Hematopoietic multipotent progenitor cell (in vitro differentiated cells): ENCODE measurements at places on chromosomes 6 and 20. TPM values are rescaled to one million over a fixed set of nuclear protein-coding genes. Genes with fewer than 3 reads are reported as not detected.

SYNDIG1 gene
- total RNA-seq, result under 0.01 TPM

TULP1 gene
- not detected for total RNA-seq

WFDC10B gene
- total RNA-seq, result not detected

C6orf15 gene
- not detected for total RNA-seq

SOBP gene
- under 0.01 TPM for total RNA-seq

CRIP3 gene
- 0.27 TPM for total RNA-seq

RBM24 gene
- under 0.01 TPM for total RNA-seq

TREML1 gene
- 1.1 TPM for total RNA-seq

AKAP12 gene
- 0.27 TPM for total RNA-seq

SLPI gene
- not detected for total RNA-seq

ZC3H12D gene
- 3.8 TPM for total RNA-seq

PCIF1 gene
- total RNA-seq, result 45.0 TPM

LZTS3 gene
- total RNA-seq, result 9.4 TPM

DNA sequence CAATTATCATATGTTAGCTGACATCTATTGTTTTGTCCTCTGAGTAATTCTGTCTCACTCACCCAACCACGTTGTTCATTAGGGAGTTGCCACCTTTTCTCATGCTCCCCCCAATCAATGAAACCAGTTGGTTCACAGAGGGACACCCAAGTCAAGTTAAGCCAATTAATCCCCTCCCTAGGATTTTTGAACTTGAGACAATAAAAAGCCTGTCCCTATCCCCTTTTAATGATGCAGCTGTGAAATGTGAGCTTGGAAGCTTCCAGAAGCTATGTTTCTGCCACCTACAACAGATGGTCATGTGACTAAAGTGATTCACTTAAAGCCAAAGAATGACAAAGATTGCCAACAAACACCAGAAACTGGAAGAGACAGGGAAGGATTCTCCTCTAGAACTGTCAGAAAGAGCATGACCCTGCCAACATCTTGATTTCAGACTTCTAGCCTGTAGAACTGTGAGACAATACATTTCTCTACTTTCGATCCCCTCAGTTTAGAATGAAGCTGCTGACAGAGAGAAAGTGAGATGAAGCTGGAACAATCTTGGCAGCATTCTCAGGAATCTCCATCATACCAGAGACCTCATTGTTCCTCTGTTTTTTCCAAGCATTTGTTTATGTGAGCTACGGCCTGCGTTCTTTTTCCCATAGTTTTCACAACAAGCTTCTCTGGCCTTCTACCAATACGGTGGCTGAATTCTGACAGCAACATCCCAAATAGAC, 57.8 kb upstream of the TPD52L1 start:
- DNase-seq, result no peak

DNA sequence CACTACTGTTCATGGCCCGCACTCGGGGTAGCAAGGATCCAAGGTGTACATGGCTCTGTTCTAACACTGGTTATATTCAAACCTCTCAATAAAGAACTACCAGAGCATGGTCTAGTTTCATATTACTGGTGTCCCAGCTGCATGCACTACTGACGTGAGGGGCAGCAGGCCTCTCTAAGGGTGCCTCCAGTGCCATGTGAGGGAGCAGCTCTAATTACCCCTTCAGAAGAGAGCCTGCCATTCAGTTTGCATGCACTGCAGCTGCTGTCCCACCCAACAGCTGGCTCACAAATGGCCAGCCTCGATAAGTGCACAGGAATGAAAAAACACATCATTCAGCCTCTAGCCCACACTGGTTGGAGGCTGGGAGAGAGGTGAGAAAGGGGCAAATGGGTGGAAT, 85.2 kb downstream of the SMLR1 start:
- DNase-seq, result no peak

DNA sequence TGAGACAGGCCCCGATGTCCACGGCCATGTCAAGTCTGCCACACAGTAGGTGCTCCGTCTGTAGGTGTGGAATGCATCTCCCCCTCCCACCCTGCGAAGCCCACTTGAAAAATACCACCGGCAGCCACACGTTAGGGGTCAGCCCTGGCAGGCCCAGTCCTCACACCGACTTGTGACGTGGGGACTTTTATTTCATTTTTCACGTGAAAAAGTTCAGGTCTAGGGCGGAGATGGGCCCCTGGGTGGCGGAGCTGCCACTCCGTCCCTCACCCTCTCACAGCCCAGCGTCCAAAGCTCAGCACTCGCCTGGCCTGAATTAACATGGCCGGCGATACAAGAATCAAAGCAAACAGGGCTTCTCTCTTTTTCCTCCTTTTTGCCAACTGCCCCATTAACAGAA, 3.8 kb upstream of the TUBB1 start:
- DNase-seq, result no peak

DNA sequence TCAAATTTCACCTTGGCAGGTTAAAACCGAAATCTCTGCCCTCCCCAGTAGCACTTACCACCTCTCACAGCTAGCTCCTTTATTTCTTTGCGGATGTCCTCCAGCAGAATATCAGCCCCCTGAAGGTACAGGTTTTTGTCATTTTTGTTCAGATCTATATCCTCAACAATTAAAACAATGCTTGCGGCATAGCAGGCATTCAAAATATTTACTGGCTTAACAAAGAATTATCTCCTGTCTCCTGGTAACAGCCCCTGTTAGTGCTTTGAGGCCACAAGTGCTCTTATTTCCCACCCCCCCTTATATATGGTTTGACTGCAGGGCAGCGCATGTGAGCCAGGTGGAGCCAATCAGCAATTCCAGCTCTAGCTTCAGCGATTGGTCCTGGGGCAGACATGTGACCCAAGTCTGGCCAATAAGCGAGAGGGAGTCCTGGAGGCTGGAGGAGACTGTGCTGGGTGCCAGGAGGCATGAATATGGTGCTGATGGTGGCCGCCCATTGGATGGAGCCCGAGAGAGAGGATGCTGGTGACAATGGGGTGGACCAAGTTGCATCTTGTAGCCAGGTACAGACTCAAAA, 21.0 kb downstream of the SULF2 start:
- DNase-seq, result no peak

DNA sequence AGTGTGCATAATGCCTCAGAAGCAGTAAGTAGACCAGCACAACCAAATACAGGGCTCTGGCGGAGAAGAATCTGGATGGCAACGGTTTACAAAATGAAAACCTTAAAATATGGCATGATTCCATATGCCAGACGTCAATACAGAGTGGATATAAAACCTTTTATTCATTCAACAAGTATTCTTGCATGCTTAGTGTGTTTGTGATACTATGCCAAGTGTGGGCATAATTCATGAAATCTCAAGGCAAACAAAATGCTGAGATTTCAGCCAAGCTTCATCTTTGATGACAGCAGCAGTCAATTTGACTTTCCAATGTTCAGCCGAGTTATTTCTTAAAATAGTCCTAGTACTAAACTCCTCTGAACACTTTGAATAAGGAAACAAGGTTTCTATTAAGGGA, 119.4 kb downstream of the CD24 start:
- no peak for DNase-seq

DNA sequence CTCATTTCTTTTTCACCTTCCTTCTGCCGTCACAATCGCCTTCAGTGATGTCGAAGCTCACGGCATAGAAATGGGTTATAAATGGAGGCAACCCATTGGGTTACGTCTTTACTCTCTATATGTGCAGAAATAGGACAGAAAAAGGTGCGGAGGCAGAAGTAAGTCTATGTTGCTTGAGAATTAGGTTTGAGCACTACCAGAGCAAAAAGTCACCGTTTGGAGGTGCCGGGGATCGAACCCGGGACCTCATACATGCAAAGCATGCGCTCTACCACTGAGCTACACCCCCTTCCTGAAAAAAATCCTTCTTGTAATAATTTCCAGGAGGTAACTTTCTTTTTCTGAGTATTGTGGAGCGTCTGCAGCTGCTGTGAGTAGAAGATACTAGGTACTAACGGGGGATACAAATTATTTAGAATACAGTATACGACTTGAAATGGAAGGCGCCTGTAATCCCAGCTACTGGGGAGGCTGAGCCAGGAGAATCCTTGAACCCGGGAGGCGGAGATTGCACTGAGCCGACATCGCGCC, 134.2 kb downstream of the TRIM27 start:
- peak; percentile 65 for DNase-seq

DNA sequence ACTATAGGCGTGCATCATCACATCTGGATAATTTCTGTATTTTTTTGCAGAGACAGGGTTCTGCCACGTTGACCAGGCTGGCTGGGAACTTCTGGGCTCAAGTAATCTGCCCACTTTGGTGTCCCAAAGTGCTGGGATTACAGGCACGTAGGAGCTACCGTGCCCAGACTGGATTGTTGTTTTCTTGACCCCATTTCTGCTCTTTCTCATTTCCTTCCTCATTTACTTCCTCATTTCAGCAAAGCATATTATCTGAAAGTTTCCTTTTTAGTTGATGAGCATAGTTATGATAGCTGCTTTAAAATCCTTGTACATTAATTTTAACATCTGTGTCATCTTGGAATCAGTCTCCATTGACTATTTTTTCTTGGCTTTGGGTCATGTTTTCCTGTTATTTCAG, 301.0 kb upstream of the RUNX2 start:
- no peak for DNase-seq

DNA sequence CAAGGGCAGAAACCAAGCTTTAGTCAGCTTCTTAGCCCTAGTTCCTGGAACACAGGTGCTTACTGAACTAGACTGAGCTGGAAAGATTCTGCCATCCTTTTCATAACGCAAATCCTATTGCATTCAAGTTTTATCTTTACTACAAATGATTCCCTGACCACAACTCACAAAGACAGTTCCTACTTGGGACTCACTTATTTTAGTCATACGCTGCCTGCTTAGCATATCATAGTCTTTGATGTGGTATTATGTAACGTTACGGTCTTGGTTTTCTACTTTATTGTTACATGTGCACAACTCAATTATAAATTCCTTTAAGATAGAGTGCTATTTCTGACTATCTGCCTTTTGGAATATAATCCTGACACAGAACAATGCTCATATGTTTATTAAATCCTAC, 59.1 kb downstream of the BLOC1S5 start:
- no peak for DNase-seq

GRCh38 chr20:49715466-49715865, 1.8 kb upstream of the B4GALT5 start:
- DNase-seq, result no peak

- DNase-seq, result peak; percentile 67
Measured at GRCh38 chr20:610130-611046, at the start of gene TCF15. Gene TCF15, minus strand, starts transcription at chr20:610309. Its CDS starts 72 bp downstream, at chr20:610237.

DNA sequence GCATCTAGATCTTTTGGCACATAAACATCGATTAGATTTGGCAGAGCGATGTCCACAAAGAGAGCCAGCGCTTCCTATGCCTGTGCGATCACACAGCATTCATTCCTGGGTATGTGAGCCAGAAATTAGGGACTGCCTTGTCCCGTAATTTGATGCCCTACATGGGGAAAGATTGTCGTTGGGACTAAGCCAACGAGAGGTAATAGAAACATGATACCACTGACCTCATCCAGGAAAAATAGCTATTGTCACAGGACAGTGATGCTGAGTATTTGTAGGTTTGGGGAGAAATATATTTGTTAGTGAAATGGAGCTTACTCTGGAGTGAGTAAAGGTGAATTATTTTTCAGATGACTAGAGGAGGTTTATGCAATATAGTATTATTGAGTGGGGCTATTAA, 154.0 kb downstream of the TSHZ2 start:
- DNase-seq, result no peak

DNA sequence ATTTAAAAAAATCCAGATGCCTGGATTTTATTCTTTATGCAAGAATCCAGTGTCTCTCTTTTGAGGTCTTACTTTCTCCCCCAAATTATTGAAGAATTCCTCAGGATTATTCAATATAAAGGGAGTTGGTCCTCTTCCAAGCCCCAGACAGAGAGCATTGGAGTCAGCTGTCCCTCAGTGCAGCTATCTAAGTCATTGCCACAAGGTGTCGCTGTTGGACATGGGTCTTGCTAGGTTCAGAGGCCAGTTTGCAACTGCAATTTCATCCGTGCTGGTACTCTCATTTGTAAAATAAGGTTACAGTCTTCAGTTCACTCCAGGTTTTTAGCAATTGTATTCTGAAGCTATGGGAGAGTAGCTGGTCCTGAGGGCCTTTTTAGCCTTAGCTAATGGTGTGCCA, 27.8 kb downstream of the CCN2 start:
- peak; percentile 59 for DNase-seq

GRCh38 chr6:112634376-112634775, 287.2 kb downstream of the RFPL4B start:
- no peak for DNase-seq

DNA sequence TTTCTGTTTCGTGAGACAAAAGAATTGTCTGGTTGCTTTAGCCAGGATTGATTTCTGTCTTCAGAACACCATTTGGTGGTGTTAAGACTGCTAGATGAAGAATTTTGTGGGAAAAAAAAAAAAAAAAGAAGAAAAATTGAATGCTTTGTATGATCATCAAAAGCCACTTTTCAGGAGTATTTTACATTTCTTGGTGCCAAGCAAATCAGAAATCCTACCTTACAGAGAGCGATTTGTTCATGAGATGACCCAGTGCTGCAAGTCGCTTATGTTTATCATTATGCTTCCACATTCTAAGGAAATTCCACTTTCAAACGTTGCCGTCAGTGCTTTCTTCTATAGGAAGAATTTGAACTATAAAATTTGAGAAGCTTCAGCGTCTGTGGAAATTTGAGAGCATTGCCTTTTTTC, 228.7 kb downstream of the BCKDHB start:
- DNase-seq, result no peak

GRCh38 chr6:52524918-52525317, 51.9 kb downstream of the TRAM2 start:
- no peak for DNase-seq

- DNase-seq, result no peak
Measured at GRCh38 chr6:82022614-82023129, 224.9 kb downstream of the IBTK start.

DNA sequence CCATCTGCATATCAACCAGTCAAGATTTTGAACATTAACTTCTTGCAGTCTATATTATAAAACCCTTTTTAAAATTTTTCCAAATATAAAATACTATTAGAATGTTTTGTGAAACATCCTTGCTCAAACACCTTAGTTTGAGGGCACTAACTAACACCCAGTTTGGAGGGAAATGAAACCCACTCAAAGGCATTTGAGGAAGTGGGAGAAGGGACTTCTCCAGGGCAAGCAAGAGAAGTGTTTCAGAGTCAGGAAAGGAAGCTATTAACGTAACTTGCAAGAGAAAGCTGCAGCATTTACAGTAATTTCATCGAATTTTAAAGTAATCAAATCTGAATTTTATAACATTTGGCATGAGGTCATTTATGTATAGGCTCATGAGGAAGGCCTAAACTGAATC, 21.3 kb downstream of the MTFR2 start:
- no peak for DNase-seq

GRCh38 chr6:103784117-103784516, 1075.6 kb downstream of the HACE1 start:
- DNase-seq, result no peak

DNA sequence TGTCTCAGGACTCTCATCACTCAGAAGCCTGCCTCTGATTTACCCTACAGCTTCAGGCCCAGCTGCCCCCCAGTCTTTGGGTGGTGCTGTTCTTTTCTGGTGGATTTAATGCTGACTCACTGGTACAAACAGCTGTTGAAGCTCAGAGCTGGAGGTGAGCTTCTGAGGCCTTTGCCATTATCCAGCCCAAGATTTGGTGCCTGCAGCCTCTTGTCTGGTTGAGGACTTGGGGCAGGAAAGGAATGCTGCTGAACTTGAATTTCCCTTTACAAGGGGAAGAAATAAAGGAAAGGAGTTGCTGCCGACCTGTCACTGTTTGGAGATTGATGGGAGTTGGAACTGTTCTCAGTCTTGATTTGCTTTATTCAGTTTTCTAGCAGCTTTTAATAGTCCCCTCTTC, 19.8 kb downstream of the ABCF1 start:
- DNase-seq, result no peak
